ENCODE measurements at places on chromosomes 5 and 9.
A peak's percentile ranks its signal among the peaks of the same experiment; 100 is the strongest.

DNA sequence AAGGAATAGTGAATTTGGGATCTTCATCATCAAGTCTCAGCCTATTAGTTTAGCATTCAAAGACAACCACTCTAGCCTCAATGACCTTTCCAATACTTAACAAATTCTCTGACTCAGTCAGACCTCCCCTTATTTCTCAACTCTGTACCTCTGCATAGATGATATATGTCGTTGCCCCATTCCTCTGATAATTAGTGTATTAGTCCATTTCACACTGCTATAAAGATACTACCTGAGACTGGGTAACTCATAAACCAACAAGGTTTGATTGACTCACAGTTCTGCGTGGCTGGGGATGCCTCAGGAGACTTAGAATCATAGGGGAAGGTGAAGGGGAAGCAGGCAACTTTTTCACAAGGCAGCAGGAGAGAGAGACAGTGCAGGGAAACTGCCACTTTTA is 8.9 kb downstream of the MRPL22 start:
- DNase-seq, result no peak

- no peak for DNase-seq
These were observed 276.0 kb upstream of the MPDZ start for GRCh38 chr9:13555516-13555915.

DNA sequence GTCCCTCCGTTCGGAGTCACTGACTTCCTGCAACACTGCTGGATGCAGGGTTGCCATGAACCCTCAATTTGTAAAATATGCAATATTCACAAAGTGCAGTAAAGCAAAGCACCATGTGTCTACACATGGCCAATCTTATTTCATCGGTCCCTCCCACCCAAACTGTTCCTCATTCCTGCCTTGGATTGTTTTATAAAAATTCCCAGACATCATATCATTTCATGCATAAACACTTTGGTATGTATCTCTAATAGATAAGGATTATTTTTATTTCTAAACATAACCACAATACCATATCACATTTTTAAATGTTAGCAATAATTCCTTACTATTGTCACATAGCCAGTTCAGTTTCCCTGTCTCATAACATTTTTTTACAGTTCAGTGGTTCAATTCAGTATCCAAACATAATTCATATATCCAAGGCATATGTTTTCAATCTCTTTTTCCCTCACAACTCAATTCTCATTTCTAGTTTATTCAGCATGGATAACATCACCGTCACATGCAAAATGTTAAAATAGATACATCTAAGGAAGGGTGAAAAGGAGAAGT is 82.0 kb upstream of the PCAT7 start:
- DNase-seq, result no peak

DNA sequence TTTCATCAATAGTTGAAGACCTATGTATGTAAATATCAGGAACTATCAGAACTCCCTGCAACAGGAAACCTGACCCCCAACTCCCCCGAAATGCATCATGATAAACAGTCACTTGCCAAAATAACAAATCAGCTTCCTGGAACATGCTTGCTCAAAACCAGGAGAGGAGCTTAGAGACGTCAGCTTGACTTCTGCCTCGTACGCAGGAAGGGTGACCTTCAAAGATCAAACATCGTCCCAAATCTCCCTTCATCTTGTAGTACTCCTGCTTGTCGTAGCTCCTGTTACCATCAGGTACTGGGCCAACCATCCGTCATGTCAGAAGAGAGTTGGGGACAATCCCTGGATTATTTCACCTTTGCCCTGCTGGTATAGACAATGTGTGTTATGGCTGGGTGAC is 396.1 kb downstream of the GADD45G start:
- no peak for DNase-seq

DNA sequence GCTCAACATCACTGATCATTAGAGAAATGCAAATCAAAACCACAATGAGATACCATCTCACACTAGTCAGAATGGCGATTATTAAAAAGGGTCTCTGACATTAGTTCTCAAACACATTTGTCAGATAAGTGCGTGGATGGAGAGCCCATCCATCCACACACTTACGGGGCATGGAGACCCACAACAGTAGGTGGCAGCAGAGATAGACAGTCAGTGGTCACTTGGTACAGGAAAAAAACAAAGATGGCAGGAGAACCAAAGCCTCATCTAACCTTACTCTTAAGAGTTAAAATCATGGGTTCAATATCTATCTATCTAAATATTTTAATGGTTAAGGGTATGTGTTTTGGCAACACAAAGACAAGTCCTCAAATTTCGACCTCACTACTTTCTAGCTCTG is 1378.7 kb upstream of the C9orf72 start:
- DNase-seq, result no peak

- DNase-seq, result no peak
These were observed 145.6 kb upstream of the CDH12 start for GRCh38 chr5:22998774-22999173.

DNA sequence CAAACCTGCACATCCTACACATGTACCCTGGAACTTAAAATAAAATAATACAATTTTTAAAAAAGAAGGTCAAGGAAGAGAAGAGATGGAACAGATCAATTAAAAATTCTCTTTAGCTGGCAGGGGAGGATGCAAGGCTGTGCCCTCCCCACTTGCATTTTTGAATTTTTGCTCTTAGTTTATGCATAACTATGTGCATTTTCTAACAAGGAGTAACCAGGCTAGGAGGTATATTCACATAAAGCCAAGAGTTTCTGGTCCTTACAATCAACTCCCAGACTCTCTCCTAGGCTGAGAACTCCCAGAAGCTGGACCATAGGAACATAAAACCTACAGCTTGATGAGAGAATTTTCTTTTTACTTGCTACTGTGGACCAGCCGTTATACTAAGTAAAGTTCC is 29.8 kb downstream of the CCDC192 start:
- no peak for DNase-seq

DNA sequence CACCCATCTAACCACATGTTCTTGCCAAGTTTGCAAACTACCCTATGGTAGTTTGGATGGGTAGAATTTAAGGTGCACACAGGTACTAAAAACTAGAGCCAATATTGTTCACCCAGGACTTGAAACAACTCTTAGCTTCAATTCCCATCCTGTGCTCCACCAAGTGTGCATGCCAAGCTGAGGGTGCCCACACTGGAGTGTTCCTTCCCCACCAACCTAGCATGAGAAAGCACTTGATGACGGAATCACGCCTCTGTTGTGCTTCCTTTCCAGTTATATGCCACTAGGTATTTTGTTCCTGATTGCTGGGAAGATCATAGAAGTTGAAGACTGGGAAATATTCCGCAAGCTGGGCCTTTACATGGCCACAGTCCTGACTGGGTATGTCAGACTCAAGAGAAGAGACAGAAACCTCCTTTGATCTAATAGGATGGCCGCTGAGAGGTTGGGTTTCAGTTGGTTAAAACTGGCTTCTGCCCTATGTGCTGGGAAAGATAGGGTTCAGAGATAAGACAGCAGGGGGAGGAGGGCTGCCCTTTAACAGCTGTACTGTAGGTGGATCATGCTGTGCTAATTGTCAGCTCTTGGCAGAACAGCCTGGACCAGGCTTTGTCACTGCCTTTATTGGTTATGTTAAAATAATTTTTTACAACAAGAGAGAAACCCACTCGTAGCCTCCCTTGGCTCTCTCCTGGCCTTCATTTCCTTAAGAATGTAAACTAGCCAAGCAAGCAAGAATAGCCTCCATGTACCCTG is 83.5 kb downstream of the SLC1A1 start:
- DNase-seq, result no peak

GRCh38 chr5:144487761-144488160 is 317.1 kb downstream of the KCTD16 start:
- no peak for DNase-seq

DNA sequence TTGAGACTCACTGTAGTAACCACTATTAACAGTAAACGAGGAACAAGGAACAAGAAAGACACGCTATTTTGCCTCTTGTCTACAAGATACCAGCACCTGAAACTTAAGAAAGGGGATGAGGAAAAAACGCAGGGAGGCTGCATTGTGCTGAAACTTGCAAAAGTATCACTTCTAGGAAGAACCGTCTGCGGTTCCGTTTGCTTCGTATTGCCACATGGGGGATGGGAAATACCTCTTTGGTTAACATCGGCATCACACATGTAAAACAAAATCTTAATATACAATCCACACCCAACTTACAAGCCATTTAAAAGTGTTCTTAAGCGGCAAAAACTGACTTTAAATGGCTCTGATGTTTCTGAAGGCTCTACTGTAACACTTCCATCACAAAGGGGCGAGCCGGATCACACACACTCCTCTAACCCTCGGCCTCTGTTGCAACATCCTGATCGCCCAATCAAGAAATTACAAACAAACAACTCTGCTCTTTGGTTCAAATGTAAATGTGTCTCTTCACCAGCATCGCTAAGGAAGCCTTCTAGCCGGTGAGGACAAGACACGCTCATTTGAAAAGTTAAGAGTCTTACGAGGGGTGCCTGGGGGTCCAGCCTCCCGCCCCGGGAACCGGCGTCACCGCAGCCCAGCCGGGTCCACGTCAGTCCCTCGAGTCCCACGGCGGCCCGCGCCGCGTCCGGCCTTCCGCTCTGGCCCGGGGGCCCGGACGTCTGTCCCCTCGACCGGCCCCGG is 621 bp downstream of the SEC16A start:
- DNase-seq, result peak; percentile 76

GRCh38 chr9:104993291-104993963 is 65.5 kb upstream of the ABCA1 start:
- DNase-seq, result peak; percentile 16

DNA sequence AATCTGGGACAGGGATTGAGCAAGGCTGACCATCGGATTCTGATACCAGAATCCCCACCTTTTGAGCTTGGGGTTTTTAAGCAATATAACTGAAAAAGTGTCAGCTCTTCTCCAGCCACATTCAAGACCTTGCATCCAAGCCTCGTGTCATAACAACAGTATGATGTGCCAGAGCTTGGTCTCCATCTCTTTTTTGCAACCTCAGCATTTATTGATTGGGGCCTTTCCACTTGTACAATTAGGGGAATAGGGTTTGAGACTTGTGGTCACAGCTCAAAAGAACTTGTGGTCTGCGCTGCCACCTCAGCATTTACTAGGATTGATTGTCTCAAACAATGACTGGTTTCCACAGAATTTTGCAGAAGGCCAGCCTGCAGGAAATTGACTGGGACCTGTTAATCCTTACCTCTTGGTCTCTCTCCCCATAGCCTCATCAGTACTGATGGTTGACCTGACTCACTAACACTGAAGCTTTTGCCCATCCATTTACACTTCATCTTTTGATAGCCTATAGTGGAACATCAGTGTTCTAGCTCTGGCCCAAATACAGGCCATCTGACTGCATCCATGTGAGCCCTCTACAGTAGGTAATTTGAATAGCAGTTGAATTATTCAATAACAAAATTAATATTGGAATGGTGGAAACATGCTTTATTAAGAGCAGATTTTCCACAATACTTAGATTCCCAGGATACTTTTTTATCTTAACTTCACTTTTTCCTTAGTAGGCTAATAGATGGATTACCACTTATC is 381.6 kb upstream of the PRR16 start:
- no peak for DNase-seq

- DNase-seq, result no peak
These were observed 787.7 kb upstream of the CDH6 start for GRCh38 chr5:30405821-30406220.

- no peak for DNase-seq
These were observed 17.6 kb downstream of the AFAP1L1 start for GRCh38 chr5:149289301-149289700.

- DNase-seq, result no peak
These were observed 251.9 kb downstream of the NFIB start for GRCh38 chr9:14061936-14062585.

DNA sequence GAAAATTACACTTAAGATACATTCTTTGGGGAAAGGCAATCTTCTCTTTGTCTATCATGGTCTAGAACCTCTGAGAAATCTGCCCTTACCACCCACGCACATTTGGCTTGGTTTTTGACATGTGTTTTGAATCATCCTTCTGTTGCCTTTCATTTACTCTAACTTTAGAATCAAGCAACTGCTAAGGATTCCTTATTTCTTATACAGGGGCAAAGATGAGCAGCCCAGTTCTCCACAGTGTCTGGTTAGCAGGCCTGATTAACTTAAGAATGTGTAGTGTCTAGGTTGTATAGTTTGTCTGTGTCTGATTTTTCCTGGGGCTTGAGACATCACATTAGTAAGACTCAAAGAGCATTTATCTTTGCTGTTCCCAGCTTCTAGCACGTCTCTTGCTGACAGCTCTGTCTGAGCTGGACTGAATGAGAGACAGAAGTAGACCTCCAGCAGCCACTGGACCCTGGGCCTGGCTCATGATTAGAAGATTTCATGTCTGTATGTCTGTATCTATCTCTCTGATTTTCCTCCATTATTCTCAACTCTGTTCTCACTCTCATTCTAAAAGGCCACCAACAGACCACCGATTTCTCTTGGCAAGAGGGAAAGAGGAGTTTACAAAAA is 31.8 kb upstream of the PCA3 start:
- no peak for DNase-seq

DNA sequence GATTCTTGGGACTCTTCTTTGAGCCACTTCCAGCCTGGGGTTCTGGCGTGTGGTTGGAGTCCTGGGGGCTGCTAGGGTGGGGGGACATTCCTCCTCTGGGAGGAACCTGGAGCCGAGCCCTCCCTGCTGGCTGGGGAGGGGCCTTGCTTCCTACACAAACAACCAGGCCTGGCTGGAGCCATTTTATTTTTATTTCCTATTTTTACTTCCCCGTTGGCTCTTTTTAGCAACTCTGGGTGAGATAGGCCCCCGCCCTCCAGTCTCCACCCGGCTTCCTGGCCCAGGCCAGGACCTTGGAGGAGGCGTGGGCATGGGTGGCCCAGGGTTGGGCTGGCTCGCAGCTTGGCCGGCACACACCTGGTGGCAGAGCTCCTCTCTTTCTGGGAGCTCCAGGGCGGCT is 15.1 kb downstream of the RXRA start:
- DNase-seq, result no peak

DNA sequence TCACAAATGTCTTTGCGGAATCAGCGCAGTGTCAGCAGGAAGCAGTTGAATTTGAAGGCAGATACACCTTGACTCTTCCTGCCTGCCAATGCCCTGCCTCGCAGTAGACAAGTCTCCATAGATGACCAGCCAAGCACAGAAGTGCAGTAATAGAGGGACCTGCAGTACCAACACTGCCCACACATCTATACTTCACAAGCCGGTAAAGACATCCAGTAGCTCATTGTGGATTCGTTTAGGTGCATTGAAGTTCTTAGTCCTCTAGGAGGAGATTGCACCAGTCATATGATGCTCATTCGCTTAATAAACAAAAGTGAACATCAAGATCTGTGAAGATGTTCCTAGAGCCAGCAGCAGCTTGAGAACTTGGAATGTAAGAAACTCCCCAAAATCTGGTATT is 7.1 kb upstream of the IFNA2 start:
- DNase-seq, result no peak

Data from CD4-positive, alpha-beta T cell treated with Interferon alpha-2 for 1 hour (primary cell).